ENCODE measurements at places on chromosomes 2 and 18. TPM values are rescaled to one million over a fixed set of nuclear protein-coding genes. Genes with fewer than 3 reads are reported as not detected.
A peak's percentile ranks its signal among the peaks of the same experiment; 100 is the strongest.

Gene SIX3
- 0.73 TPM for polyA plus RNA-seq

Gene DNER
- polyA plus RNA-seq: 4.2 TPM

DNA sequence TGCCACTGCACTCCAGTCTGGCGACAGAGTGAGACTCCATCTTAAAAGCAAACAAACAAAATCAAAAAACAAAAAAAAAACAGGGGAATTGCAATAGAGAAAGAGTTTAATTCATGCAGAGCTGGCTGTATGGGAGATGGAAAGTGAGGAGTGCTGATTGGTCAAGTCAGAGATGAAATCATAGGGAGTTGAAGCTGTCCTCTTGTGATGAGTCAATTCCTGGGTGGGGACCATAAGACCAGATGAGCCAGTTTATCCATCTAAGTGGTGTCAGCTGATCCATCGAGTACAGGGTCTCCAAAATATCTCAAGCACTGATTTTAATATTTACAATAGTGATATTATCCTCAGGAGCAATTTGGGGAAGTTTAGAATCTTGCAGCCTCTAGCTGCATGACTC, 45.3 kb downstream of the FRZB start:
- no peak for DNase-seq

DNA sequence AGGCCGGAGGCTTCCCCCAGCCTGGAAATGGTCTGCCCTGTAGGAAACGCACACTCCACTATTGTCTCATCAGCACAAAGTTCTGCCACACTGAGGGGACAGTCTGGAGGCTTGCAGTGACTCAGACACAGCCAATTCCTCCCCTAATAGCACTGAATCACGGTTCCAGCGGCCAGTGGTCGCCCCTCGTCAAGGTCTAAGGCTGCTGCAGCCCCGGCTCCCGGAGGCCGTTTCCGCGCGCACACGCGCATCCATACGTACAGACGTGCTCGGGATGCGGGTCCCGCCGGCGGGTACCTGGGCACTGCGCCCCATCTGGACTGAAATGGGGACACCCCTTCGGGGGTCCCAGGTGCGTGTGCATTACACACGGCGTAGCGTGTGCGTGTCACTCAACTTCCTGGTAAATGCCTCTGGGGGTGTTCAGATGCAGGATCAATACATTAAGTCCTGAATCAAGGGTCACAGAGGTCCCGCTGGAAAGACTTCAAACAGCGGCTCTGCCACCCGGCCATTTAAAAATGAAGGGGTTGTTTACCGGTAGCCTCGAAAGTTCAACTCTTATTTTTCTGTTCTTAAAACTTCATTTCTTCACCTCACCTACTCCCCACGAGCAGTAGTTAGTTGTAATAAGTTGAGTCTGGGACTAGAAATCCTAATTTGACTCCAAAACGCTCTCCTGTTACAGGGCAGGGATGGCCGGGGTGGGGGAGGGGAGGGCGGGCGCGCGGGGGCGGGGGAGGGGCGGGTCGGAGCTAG, 572 bp upstream of the ZNF516 start:
- peak; percentile 7 for DNase-seq

- DNase-seq: peak; percentile 98
Observed at GRCh38 chr2:226835796-226836547, at the start of gene RHBDD1. Gene RHBDD1 (plus strand): TSS chr2:226836054. CDS start chr2:226864694, 28,640 bp downstream.
